Gastrocnemius medialis (tissue), 4 donors: ENCODE measurements at places on chromosomes 4 and X.

DNA sequence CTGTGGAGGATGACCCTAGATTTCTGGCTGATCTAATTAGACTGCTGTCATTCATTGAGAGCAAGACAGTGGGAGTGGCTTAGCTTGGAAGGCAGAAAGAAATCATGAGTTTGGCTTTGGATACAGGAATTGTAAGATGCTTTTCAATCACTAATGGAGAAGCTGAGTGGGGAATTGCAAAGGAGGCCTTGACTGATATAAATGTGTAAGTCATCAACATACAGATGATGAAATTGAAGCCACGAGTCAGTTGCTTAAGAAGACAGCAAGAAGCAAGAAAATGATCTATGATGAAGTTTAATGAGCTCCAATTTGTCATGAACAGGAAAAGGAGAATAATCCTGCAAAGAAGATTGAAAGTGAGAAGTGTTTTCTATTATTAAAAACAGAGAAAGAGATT, 136.7 kb upstream of the C1QTNF7 start:
- H3K27me3 ChIP-seq, result no peaks in the 10 kb centered on the region
- no peak overlapping the region for H3K4me3 ChIP-seq
- H3K27ac ChIP-seq, result no peak overlapping the region
- no peaks in the 10 kb centered on the region for H3K4me1 ChIP-seq

GRCh38 chrX:97563531-97564133, 679.9 kb downstream of the RPA4 start:
- no peak for DNase-seq
- H3K27me3 ChIP-seq, result no peaks in the 10 kb centered on the region
- no peaks in the 10 kb centered on the region for H3K4me1 ChIP-seq
- no peak overlapping the region for H3K27ac ChIP-seq

GRCh38 chr4:78610546-78611214, 59.1 kb downstream of the ANXA3 start:
- no peaks in the 10 kb centered on the region for H3K4me1 ChIP-seq
- H3K27me3 ChIP-seq, result no peaks in the 10 kb centered on the region
- no peaks in the 10 kb centered on the region for H3K36me3 ChIP-seq
- no peak overlapping the region for H3K4me3 ChIP-seq

DNA sequence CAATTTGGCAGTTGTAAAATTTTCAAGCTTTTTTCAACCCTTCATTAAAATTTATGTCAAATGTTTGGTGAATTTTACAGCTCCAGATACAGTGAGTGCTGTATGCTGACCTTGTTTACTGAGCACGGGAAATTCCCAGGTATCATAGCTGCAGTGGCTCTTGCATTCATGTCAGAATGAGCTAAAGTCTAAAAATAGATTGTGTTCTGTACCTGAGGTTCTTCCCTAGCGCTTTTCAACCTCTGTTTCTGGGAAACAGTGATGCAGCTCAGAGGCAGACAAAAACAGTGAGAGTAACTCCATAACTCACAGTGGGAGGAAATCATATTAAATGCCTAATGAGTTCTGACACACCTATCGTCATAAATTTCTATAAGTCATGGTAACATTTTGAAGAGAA, 393.8 kb upstream of the GNPDA2 start:
- no peaks in the 10 kb centered on the region for H3K27me3 ChIP-seq
- no peak overlapping the region for H3K27ac ChIP-seq
- no peaks in the 10 kb centered on the region for H3K36me3 ChIP-seq
- no peak for DNase-seq

DNA sequence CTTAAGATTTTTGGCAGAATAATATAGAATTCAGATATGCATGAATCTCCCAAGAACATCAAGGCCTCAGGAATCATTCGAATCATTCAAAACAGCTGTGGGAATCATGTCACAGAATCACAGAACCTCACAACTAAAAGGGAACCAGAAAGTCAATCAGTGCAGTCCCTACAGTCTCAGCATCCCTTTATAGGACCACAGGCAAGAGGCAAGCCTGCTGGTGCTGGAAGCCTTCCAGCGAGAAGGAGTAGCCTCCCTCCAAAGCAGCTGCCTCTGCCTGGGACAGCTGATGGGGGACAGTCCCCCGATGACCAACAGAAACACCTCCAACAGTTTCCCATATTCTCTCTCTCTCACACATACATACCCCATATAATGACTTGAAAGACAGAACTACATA, 20.7 kb downstream of the QDPR start:
- no peaks in the 10 kb centered on the region for H3K27me3 ChIP-seq
- H3K4me1 ChIP-seq, result peaks cover 7% of the 10 kb centered on the region
- no peak overlapping the region for H3K27ac ChIP-seq

DNA sequence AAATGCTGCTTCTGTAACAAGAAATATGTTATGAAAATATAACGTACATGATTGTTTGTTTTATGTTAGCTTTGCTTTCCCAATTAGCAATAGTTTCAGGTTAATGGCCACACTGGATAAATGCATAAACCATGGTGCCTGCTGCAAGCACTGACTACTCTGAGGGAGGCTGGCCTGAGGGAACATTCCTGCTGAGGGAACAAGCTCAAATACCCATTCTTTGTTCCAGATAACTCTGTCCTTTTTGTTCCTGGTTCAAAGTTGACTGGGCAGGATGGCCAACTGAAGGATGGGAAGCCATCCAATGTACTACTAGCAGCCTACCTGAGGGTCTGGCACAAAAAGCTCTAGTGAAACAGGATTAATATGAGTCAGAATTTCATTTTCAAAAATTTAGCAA, 37.5 kb downstream of the NUP62CL start:
- H3K4me1 ChIP-seq, result no peaks in the 10 kb centered on the region
- no peaks in the 10 kb centered on the region for H3K36me3 ChIP-seq
- H3K27ac ChIP-seq, result no peak overlapping the region
- H3K4me3 ChIP-seq, result no peak overlapping the region
- DNase-seq, result no peak

GRCh38 chrX:4320436-4320947, 607.0 kb upstream of the PRKX start:
- no peak overlapping the region for H3K4me3 ChIP-seq
- DNase-seq, result no peak
- no peaks in the 10 kb centered on the region for H3K36me3 ChIP-seq
- no peaks in the 10 kb centered on the region for H3K4me1 ChIP-seq
- no peak overlapping the region for H3K27ac ChIP-seq

- H3K4me3 ChIP-seq, result no peak overlapping the region
- H3K27ac ChIP-seq, result peak overlapping the region; percentile 73
- no peaks in the 10 kb centered on the region for H3K36me3 ChIP-seq
- H3K27me3 ChIP-seq, result no peaks in the 10 kb centered on the region
- H3K4me1 ChIP-seq, result peaks cover 24% of the 10 kb centered on the region
- DNase-seq, result no peak
Observed at GRCh38 chr4:151641167-151641566, 119.6 kb downstream of the GATB start.

- no peak overlapping the region for H3K27ac ChIP-seq
- peaks cover 2% of the 10 kb centered on the region for H3K27me3 ChIP-seq
- no peak for DNase-seq
- no peaks in the 10 kb centered on the region for H3K36me3 ChIP-seq
- no peak overlapping the region for H3K4me3 ChIP-seq
Observed at GRCh38 chr4:7444731-7445130, 10.0 kb upstream of the PSAPL1 start.

DNA sequence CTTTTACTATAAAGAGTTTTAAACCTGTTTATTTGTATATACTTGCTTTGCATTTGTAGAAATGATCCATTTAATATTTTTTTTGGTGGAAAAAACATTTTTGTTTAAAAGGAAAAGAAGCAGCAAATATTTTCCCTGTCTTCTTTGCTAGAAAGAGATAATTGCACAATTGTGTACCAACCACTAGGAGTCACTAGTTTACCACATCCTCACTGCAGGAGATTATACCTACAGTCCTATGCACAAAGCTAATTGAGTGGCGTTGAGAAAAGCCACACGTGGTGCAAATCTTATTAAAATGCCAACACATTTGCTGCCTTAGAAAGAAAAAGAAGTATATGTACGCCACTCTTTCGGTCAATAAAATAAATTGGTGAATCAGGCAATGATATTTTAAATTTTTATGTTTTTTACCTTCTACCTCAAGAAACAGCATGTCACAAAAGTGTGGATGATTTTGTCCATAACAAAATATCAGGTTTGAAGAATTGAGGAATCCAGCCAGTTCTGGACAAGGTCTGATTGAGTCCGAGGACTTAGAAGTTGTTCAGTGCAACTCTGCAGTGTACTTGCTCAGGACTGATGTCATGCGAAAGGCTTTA, 102.9 kb downstream of the GRXCR1 start:
- no peak for DNase-seq
- H3K27me3 ChIP-seq, result no peaks in the 10 kb centered on the region
- no peaks in the 10 kb centered on the region for H3K4me1 ChIP-seq
- no peak overlapping the region for H3K4me3 ChIP-seq
- no peak overlapping the region for H3K27ac ChIP-seq
- H3K36me3 ChIP-seq, result no peaks in the 10 kb centered on the region

GRCh38 chrX:145003443-145003842, 243.9 kb upstream of the SPANXN1 start:
- no peaks in the 10 kb centered on the region for H3K27me3 ChIP-seq
- no peak overlapping the region for H3K4me3 ChIP-seq
- no peaks in the 10 kb centered on the region for H3K4me1 ChIP-seq
- no peaks in the 10 kb centered on the region for H3K36me3 ChIP-seq
- no peak for DNase-seq
